ENCODE measurements at places on chromosomes 6 and 20. TPM values are rescaled to one million over a fixed set of nuclear protein-coding genes. Genes with fewer than 3 reads are reported as not detected.

DNA sequence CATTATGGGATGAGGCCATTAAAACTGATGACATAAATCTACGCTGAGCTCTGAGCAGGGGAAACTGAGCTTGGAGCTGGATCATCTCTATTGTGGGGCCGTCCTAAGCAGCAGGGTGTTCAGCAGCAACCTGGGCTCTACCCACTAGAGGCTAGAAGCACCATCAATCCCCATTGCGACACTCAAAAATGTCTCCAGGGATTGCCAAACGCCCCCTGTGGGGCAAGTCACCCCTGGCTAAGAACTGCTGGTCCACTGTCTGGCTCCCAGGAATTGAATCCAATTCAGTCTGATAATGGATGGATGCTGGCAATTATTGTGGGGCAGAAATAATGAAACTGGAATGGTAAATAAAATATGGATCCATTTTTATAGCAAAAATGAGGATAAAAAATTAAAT is 38.2 kb downstream of the PMEPA1 start:
- DNase-seq = no peak
- H3K36me3 ChIP-seq = no peaks in the 10 kb centered on the region
- H3K4me1 ChIP-seq = no peaks in the 10 kb centered on the region
- H3K27ac ChIP-seq = no peak overlapping the region
- no peaks in the 10 kb centered on the region for H3K27me3 ChIP-seq

DNA sequence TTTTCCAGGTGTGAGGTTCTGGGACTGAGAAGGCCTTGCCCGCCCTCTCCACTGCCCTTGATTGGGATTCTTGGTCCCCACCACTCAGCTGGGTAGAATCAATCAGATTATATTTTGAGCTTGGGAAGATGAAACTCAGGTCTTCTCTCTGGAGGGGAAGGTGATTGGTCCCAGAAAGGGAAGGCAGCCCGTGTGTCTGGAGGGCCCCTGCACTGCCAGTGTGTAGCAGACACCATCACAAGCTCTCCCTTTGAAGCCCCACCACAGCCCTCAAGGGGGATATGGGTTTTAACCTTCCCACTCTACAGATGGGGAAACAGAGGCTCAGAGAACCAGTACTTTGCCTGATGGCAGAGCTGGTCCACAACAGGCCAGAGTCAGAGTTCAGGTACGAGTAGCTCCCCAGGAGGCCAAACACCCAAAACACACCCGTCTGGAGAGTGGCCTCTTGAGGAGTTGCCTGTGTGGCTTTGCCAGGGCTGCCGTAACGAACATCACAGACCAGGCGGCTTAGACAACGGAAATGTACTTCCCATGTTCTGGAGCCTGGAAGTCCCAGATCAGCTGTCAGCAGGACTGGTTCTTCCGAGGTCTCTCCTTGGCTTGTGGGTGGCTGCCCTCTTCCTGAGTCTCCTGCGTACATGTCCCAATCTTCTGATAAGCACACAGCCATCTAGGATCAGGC is 205.6 kb downstream of the SYNDIG1 start:
- H3K4me1 ChIP-seq = no peaks in the 10 kb centered on the region
- no peak overlapping the region for H3K4me3 ChIP-seq
- no peak overlapping the region for H3K27ac ChIP-seq

GRCh38 chr6:43243664-43244321 is 512 bp downstream of the TTBK1 start:
- H3K4me3 ChIP-seq = no peak overlapping the region
- H3K27ac ChIP-seq = no peak overlapping the region
- H3K27me3 ChIP-seq = peaks cover 27% of the 10 kb centered on the region
- no peaks in the 10 kb centered on the region for H3K36me3 ChIP-seq

DNA sequence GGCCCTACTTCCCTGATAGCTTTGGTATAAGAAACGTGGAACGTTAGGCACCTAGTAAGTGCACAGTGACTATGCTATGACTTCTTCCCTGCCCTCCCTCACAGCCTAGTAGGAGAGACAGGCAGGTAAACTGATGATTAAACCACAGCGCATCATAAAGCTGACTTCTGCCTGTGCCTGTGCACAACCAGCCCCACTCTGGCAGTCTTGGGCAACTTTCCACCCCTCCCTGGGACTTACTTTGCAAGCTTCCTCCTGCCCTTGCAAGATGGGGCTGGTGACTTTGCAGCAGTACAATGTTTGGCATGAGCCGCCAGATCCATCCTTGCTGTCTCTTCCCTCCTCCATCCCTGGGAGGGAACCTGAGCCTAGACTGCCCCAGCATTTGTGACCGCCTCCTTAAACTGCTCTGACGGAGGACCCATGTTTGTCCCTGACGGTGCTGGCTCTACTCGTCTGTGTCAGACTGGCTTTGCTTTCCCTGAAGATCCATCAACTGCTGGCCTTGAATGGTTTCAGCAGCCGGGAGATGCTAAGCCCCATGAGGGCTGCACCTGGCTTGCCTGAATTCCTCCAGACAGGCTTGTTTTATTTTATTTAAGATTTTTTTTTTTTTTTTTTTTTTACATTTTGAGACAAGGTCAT is 36.1 kb downstream of the EFCAB8 start:
- DNase-seq = no peak
- no peak overlapping the region for H3K27ac ChIP-seq
- H3K27me3 ChIP-seq = no peaks in the 10 kb centered on the region
- no peaks in the 10 kb centered on the region for H3K36me3 ChIP-seq
- H3K4me3 ChIP-seq = no peak overlapping the region

DNA sequence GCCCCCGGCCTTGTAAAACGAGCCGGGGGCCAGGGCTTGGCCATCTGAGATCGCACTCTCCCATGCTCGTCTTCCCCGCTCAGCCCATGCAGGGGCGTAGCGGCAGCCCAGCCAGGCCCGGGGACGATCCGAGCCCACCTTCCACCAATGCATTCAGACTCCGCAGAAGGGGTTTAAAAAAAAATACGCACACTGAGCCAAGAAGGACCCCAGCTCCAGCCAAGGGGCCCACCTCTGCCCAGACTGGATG is 320 bp downstream of the GSTA4 start:
- H3K27ac ChIP-seq = peak overlapping the region; percentile 98
- peaks cover 9% of the 10 kb centered on the region for H3K27me3 ChIP-seq
- H3K4me3 ChIP-seq = peak overlapping the region; percentile 77
- H3K36me3 ChIP-seq = peaks cover 2% of the 10 kb centered on the region

DNA sequence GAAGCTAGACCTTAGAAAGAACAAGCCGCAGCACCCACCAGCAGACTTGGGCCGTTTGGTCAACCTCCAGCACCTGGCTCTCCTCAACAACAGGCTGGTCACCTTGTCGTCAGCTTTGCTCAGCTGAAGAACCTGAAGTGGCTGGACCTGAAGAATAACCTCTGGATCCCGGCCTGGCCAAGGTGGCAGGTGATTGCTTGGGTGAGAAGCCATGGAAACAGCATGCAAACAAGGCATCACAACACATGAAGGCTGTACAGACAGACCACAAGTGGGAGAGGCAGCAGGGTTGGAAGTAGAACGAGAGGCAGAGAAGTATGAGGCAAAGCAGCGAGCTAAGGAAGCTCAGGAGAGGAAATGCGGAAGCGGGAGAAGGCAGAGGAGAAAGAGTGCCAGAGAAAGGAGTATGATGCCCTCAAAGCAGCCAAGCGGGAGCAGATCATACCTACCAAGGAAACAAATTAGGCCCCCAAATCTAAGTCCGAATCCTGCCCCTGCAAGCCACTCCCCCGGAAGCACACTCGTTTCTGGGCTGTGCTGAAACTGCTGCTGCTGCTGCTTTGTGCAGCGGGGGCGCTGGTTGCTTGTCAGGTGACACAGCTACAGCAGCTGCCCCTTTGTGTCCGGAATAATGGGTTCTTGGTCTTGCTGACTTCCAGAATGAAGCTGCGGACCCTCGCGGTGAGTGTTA is 121.6 kb upstream of the LGSN start:
- peak overlapping the region; percentile 47 for H3K4me3 ChIP-seq
- H3K27me3 ChIP-seq = no peaks in the 10 kb centered on the region
- no peak for DNase-seq
- H3K27ac ChIP-seq = no peak overlapping the region
- H3K4me1 ChIP-seq = no peaks in the 10 kb centered on the region

GRCh38 chr6:93571346-93571745 is 152.0 kb upstream of the EPHA7 start:
- H3K27me3 ChIP-seq = no peaks in the 10 kb centered on the region
- DNase-seq = no peak
- H3K36me3 ChIP-seq = no peaks in the 10 kb centered on the region
- no peak overlapping the region for H3K27ac ChIP-seq

GRCh38 chr6:63447134-63447533 is 125.1 kb upstream of the LOC128125822 start:
- H3K4me3 ChIP-seq = no peak overlapping the region
- H3K27ac ChIP-seq = no peak overlapping the region
- H3K27me3 ChIP-seq = no peaks in the 10 kb centered on the region
- DNase-seq = no peak

DNA sequence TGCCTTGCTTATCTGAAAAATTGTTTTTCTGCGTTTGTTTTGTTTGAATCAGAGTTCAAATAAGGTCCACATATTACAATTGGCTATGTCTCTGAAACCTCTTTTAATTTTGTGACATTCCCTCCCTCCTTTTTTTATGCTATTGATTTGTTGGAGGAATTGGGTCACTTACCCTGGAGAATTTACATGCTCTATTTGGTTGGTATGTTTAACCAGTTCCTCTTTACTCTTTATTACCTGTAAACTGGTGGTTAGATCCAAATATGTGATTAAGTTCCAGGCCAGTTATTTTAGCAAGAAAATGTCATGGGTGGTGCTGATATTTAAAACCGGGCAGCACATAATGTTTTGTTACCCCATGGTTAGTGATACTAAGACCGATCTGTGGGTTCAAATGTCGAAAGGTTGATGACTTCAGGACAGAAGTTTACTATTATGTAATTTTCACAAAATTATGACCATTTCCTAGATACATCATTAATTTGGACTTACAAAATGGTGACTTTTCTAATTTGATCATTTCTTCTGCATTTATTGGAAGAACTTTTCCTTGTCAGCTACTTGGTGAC is 77.3 kb downstream of the KIZ start:
- DNase-seq = no peak
- H3K27me3 ChIP-seq = no peaks in the 10 kb centered on the region
- H3K36me3 ChIP-seq = no peaks in the 10 kb centered on the region
- no peaks in the 10 kb centered on the region for H3K4me1 ChIP-seq

GRCh38 chr20:62229667-62230066 is 8.7 kb upstream of the OSBPL2 start:
- no peak overlapping the region for H3K27ac ChIP-seq
- H3K4me3 ChIP-seq = no peak overlapping the region
- H3K36me3 ChIP-seq = no peaks in the 10 kb centered on the region
- DNase-seq = no peak
- H3K4me1 ChIP-seq = no peaks in the 10 kb centered on the region
- peaks cover 2% of the 10 kb centered on the region for H3K27me3 ChIP-seq

DNA sequence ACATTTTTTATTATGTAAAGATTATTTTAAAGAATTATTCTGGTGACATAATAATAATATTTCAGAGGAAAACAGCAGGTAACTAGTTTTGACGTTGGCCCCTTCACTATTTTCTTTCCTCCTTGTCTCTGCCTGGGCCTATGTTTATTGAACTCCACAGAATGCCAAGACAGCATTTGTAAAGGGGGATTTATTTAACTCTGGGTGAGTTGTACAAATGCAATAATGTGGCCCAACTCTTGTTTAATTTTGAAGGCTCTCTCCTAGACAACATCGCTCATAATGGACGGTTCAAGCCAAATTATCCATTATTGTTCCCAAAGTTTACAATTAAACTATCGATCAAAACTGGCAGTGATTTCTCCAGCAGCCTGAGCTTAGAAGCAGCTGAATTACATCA is 374.3 kb upstream of the SLC35B3 start:
- no peak overlapping the region for H3K27ac ChIP-seq
- H3K4me3 ChIP-seq = no peak overlapping the region
- no peaks in the 10 kb centered on the region for H3K4me1 ChIP-seq

Gene HACE1
- 11.9 TPM for total RNA-seq

Gene SLPI
- 0.37 TPM for total RNA-seq

Gene PMEPA1
- total RNA-seq = 0.72 TPM

Gene MOXD1
- total RNA-seq = not detected

Gene GTSF1L
- not detected for total RNA-seq

Gene PKHD1
- not detected for total RNA-seq

All from activated CD4-positive, alpha-beta T cell treated with anti-CD3 and anti-CD28 coated beads, Interleukin-2, amount 10 ng/mL, durations not matched to agents 7 days and 5 days (primary cell).